ENCODE measurements at places on chromosomes 5 and 9.

- no peak for DNase-seq
These were observed 1.4 kb upstream of the KDM3B start for GRCh38 chr5:138351056-138351455.

DNA sequence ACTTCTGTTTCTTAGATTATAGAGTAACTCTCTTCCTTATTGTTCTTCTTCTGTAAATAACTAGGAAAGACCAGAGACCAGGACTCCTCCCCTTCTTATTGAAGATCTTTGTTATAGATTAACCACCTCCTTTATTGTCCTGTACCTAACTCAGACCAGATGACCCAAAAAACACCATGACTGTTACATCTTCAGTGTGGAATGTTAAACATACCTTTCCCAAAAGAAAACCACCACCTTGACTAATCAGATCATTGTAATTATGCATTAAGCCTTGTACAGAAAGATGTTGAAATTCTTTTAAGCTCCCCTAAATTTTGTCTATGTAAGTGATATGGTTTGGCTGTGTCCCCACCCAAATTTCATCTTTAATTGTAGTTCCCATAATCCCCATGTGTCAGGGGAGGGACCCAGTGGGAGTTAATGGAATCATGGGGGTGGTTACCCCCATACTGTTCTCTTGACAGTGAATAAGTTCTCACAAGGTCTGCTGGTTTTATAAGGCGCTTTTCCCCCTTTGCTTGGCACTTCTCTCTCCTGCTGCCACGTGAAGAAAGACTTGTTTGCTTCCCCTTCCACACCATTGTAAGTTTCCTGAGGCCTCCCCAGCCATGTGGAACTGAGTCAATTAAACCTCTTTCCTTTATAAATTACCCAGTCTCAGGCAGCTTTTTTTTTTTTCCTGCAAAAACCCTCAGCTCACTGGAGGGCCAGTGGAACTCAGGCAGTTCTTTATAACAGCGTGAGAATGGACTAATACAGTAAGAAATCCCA is 26.3 kb downstream of the ARSB start:
- no peak for DNase-seq

DNA sequence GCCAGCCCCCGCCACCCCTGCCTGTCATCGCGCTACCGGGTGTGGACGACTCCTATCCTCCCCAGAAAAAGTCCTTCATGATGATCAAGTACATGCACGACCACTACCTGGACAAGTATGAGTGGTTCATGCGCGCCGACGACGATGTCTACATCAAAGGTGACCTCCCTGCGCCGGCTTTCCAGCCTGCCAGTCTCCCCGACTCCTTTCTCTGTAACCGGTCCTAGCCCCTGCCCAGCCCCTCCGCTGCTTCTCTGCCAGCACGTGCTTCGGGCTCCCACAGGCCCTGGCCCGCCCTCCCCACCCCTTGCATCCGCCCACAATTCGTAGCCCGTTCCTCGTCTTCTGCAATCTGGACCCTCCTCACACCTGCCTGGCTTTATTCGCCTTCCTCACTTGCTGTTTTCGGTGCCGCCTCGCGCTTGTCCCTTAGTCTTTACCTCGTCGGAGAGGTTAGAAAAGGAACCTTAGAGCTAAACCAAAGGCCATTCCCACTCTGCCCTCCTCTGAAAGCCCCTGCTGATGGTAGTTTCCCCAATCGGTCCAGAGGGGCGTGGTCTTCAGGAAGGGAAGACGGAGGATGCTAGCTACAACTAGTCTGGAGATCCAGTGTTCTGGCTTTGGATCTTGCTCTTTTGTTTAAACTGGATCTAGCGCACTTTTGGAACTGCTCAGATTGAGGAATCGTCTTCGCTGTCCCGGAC is 1.4 kb downstream of the CHSY3 start:
- peak; percentile 48 for DNase-seq

- DNase-seq = no peak
These were observed 107.4 kb upstream of the SGCD start for GRCh38 chr5:156219483-156220005.

DNA sequence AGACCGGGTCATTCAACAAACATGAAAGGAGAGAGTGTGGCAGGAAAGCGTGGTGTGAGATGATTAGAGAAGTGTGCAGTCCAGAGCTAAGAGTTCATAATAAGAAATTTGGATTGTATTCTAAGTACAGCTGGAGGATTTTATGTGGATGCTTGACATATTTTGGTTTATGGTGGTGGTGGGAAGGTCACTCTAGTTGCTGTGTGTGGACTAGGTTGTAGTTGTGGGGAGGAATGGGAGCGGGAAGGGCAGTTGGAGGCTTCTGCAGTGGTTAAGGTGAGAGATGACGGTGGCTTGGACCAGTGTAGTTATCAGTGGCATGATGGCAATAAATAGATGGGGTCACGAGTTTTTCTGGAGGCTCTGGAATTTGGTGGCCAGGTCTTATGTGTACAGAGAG is 45.7 kb upstream of the GPR151 start:
- no peak for DNase-seq

GRCh38 chr5:95080441-95080840 is 204.5 kb downstream of the MCTP1 start:
- no peak for DNase-seq

- DNase-seq = peak; percentile 84
These were observed 1.3 kb upstream of the SH3PXD2B start for GRCh38 chr5:172455511-172456061.

- DNase-seq = no peak
These were observed 32.4 kb downstream of the TLE1 start for GRCh38 chr9:81656871-81657337.

- no peak for DNase-seq
These were observed 15.7 kb downstream of the SQSTM1 start for GRCh38 chr5:179836225-179837019.

DNA sequence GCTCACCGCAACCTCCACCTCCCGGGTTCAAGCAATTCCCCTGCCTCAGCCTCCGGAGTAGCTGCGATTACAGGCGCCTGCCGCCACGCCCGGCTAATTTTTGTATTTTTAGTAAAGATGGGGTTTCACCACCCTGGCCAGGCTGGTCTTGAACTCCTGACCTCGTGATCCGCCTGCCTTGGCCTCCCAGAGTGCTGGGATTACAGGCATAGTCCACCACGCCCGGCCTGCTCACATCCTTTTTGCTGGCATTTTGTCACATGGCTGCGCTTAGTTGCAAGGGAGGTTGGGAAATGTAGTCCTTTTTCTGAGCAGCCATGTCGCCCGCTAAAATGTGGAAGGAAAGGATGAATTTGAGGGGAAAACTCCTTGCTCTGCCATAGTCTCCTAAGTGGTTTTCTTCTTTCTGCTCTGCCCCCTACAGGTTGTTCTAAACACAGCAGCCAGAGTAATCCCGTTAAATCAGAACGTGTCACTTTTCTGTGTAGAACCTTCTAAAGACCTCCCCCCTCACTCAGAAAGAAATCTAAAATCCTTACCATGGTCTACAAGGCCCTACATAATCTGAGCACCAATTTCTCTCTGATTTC is 57.8 kb upstream of the HSPA9 start:
- peak; percentile 66 for DNase-seq

- no peak for DNase-seq
These were observed 406.0 kb upstream of the DMAC1 start for GRCh38 chr9:8205576-8205975.

- DNase-seq = no peak
These were observed 1768.9 kb upstream of the CDH9 start for GRCh38 chr5:28807195-28807729.

DNA sequence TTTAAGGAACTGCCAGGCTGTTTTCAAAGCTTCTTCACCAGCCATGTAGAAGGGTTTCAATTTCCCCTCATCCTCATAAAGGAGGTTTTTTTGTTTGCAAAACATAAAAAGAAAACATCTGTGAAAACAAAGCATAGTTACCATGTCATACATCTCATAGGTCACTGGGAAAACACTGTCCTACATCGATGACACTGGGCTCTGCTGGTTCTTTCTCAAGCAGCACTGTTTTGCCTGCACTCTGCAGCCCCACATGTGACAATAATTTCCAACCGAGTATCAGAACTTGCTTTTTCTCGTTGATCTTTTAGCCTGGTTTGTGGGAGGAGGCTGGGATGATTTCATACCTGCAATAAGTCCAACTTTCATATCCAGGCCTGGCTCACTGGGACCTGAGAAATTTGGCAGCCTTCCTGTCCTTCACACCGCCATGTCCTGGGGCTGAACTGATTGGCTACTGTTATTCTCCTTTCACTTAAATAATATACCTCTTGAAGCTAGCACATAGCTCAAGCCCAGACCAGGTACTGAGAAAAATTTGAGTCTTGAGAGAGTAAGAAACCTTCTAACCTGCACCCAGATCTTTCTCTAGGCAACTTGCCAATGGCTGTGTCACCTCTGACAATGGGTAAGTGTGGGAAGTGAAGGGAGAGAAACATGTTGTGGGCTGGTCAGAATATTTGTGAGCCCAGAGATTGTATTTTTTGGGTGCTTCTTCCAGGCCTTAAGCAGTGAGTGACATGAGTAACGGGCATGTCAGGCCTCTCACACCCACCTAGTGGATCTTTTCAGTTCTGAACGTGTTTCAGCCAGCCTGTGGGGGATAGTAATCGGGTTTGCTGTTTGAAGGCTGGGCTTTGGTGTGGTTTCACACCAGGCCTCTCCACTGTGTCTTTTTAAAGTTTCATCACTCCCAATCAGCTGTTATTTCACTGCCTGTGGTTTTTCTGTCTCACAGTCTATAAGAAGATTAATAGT is 502.8 kb downstream of the NTRK2 start:
- peak; percentile 42 for DNase-seq

DNA sequence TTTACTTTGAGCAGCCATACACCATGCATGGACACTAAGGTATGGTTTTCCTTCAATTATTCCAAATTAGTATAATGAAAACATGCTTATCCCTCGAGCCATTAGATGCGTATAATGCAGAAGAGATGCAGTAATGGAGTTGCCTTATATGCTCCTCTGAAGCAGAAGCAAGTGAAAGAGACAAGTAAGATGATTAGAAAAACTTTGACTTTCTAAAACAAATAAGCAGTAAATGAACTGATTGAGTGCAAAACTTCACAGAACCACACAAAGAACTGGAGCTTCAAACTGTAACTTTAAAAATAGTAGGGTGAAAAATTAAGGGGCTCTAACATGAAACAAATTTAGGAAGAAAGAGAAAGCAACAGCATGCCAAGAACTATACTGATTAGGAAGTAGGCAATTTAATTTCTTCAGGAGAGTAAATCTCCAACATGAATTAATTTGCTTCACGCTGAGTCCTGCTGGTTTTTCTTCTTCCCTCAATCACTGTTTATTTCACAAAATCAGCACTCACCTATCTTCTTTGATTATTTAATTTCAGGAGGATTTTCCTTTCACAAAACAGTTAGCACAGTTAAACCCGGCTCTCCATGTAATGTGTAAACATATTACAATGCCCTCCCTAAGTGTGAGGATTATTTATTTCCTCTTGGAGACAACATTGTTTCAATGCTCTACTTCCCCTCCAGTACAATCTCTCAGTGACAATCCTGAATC is 90.3 kb upstream of the PAM start:
- no peak for DNase-seq

DNA sequence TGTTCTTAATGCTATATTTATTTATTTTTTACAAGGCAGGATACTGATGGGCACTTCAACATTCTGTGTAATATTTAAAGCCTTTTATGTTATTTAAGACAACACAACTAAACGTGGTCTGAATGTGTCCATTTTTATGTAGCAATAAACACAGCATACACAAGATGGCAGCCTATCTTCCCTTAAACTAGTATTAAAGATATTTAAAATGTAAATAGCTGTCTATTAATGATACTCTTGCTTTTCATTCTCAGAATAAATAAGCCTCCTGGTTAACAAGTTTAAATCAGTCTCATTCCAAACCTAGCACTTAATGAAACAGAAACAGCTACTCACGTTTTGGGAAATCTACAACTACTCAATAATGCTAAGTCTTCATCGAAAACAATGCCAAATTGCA is 315.7 kb downstream of the MCTP1 start:
- DNase-seq = no peak

DNA sequence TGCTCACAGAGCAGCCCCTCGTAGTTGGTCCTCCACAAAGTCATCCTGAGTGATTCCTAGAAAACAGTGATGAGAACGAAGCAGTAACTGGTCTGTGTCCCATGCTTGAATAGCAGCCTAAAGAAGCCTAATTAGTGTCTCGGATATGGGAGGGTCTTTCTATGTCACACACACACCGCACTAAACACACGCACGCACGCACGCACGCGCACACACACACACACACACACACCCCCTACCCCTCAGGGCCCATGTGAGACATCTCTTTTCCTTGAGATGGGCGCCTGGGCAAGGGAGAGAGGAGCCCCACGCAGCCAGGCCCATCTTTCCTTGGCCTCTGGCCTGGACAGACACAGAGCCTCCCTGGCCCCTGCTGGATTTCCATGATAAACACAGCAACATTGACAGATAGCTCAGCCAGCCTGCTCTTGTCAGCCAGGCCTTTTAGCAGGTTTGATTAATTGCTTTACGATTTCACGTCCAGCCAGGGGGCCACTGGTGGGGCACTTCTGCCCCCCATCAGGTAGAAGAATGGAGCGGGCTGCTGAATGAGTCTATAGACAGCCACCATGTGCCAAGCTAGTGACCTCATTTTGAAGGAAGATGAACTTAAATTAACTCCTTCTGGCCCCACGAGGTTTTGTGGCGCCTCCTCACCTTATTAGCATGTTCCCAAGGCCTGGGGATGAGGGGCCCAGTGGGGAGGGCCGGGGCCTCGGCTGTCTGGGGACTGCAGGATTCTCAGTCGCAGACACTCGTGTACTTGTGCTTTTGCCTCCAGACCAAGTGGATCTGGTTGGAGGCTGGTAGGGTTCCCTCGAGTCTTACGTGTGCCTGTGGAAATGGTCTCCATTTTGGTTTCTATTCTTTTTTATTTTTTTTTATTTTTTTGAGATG is 36.2 kb upstream of the PRDM12 start:
- DNase-seq = no peak

- no peak for DNase-seq
These were observed 7.2 kb downstream of the ROPN1L start for GRCh38 chr5:10448754-10449360.

DNA sequence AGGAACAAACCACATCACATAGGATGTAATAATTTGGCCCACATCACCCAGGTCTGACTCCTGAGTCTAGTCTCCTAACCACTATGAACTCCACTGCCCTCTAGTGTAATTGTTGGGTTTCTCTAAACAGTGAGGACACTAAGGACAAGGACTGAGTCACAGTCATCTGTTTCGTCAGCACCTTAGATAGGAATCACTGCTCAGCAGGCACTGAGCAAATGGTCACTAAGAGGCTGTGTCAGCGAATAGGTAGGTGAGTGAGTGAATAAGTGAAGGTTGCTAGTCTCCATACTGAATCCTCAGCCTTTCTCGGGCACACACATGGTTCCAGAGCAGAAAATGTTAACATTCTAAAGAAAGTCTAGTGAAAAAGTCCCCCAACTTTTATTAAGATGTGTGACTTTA is 278.6 kb downstream of the SPOCK1 start:
- no peak for DNase-seq

DNA sequence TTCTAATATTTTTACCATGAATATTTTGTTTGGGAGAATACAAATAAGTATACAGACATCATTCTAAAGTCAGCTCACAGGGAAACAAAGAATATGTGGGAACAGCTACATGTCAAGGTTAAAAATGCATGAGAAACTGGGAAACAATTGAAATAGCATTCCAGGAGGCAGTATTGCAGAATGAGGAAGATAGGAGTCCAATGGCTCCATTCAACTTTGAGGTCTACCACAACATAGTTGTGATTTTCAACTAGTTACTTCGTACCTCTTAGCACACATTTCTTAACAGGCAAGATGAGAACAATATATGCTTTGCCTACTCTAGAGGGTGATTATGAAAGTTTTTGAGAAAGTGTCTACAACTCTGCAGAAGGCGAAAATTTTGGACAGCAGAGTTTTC is 35.2 kb upstream of the CAST start:
- no peak for DNase-seq
